ENCODE measurements at places on chromosomes 2 and 18.

- no peak for DNase-seq
These were observed 179.5 kb downstream of the PPP1R1C start for GRCh38 chr2:182165202-182165601.

DNA sequence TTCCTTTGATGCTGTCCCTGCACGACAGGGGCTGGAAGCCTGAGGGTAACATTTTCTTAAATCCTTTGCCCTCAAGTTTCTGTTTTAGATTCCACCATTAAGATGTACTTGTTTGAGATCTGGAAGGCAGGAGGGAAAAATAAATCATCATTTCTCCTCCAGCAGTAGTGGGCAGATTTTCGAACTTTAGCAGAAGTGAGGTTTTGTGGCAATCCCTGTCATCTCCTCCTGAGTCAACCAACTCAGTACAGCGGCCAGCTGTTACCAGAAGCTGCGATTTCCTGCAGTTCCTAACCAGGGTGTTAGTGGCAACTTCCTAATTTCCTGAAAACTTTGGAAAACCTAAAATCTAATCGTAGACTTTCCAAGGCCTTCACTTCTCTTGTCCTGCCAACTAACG, 517.2 kb upstream of the ACVR2A start:
- DNase-seq: peak; percentile 24

GRCh38 chr2:45412754-45413379, 198.2 kb downstream of the SRBD1 start:
- no peak for DNase-seq

DNA sequence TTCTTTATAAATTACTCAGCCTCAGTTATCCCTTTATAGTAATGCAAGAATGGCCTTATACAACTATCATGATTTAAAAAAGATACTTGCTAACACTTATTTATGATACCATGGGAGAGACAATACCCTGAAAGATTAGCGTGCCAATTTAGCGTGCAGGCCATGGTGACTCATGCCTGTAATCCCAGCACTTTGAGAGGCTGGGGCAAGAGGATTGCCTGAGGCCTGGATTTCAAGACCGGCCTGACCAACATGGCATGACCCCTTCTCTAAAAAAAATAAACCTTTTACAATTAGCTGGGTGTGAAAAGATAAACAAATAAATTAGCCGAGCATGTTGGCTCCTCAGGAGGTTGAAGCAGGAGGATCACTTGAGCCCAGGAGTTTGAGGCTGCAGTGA, 493.4 kb upstream of the FSIP2 start:
- no peak for DNase-seq

DNA sequence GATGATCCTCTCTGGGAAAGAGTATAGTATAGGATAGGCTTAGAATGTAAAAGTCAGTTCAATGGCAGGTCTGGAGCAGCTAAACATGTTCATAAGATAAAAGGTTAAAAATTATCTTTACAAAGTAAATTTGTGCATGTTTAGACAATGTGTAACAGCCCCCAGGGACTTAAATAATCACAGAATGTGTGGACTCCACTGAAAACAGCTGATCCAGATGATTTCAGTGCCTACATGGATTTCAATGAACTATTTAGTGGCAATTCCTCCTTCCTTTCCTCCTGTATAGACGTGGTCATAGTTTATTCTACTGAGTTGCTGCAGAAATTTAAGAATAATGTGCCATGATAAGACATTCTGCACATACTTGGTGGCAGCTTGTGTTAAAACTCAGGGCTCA, 42.9 kb downstream of the ARHGEF33 start:
- no peak for DNase-seq

GRCh38 chr18:78683191-78684010, 296.2 kb upstream of the SALL3 start:
- no peak for DNase-seq

GRCh38 chr2:241620419-241620769, 16.6 kb downstream of the THAP4 start:
- no peak for DNase-seq

GRCh38 chr2:128467321-128467969, 148.8 kb upstream of the HS6ST1 start:
- DNase-seq: no peak

All from right cardiac atrium (tissue), 5 donors.